ENCODE measurements at places on chromosomes 7 and 10.

GRCh38 chr10:90658791-90659190, 199.0 kb downstream of the HTR7 start:
- H3K4me1 ChIP-seq, result no peaks in the 10 kb centered on the region
- no peak for DNase-seq
- H3K27ac ChIP-seq, result no peak overlapping the region
- no peak overlapping the region for H3K4me3 ChIP-seq
- H3K27me3 ChIP-seq, result peaks cover 5% of the 10 kb centered on the region
- no peaks in the 10 kb centered on the region for H3K36me3 ChIP-seq

GRCh38 chr10:133268532-133268931, 8.1 kb downstream of the ADAM8 start:
- no peak overlapping the region for H3K4me3 ChIP-seq
- no peaks in the 10 kb centered on the region for H3K27me3 ChIP-seq
- H3K27ac ChIP-seq, result no peak overlapping the region
- H3K4me1 ChIP-seq, result peaks cover 21% of the 10 kb centered on the region
- no peak for DNase-seq

DNA sequence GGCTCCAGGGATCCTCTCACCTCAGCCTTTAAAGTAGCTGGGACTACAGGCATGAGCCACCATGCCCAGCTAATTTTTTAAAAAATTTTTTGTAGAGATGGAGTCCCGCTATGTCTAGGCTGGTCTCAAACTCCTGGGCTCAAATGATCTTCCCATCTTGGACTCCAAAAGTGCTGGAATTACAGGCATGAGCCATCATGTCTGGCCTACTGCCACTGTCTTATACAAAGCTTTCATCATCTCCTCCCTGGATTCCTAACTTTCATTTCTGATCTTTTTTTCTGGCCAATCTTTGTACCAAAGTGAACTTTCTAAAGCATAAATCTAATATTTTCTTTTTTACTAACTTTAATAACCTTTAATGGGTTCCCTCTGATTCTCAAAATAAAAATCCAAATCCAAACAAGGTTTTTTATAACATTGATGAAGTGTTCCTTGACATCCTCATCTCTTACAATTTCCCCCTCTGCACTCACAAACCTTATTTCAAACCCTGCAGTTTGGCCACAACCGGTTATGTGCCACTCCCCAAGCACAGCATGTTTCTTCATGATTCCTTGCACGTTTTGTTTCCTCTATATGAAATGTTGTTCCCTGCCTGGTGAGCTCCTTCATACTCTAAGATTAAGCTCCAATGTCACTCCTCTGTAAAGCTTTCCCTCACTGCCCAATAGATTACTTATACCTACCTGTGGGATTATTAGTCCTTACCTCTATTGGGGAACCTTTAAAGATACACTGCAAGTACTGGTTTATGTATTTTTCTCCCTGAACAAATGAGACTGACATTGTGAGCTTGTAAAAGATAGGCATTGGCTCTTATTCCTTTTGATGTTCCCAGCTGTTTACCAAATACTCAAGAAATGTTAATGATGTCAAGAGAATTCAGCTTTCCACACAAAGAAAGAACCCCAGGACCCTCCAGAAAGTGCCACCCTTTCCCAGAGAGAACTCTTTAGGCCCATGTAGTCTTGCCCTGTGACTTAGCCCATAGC, 101.7 kb downstream of the HOXA1 start:
- no peaks in the 10 kb centered on the region for H3K27me3 ChIP-seq
- no peak overlapping the region for H3K4me3 ChIP-seq
- H3K27ac ChIP-seq, result no peak overlapping the region
- no peaks in the 10 kb centered on the region for H3K4me1 ChIP-seq
- DNase-seq, result no peak

DNA sequence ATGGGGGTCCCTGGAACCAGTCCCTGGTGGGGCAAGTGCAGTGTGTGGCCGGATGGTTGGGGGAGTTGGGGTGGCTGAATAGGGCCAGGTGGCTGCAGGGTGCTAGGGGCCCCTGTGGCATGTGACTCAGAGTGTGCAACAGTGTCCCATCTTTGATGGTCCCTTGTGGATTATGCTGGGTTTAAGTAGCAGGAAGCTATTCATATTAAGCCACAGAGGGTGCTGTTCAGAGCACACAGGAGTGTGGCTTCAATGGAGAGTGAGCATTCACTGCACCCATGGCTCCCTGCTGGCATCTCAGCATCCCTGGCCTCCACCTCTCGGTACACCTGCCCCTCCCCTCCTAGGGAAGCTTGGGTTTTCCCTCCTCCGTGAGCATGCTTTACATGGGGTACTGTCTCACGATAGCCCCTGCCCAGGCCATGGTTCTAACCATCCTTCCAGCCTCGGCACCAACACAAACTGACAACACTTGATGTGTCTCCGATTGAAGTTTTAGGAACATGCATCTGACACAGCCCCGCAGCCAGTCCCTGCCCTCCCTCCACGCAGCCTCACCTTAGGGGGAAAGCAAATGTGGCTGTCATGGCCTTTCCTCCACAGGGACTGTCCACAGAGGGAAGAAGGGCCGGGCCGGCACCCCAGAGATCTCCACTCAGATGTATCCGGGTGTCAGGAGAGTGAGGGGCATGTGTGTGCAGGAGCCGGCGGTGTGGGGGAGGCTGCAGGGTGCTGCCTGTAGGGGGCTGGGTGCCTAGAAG, 30.4 kb upstream of the PPIF start:
- peaks cover 10% of the 10 kb centered on the region for H3K36me3 ChIP-seq
- H3K27ac ChIP-seq, result peak overlapping the region; percentile 94
- peak overlapping the region; percentile 80 for H3K4me3 ChIP-seq

GRCh38 chr7:44887293-44887692, 2.0 kb upstream of the PURB start:
- H3K27me3 ChIP-seq, result no peaks in the 10 kb centered on the region
- peak overlapping the region; percentile 33 for H3K27ac ChIP-seq
- H3K4me3 ChIP-seq, result peak overlapping the region; percentile 84

GRCh38 chr7:35839860-35840854, 39.3 kb downstream of the SEPTIN7 start:
- peak overlapping the region; percentile 20 for H3K27ac ChIP-seq
- H3K27me3 ChIP-seq, result no peaks in the 10 kb centered on the region
- DNase-seq, result no peak
- H3K4me3 ChIP-seq, result no peak overlapping the region
- peaks cover 38% of the 10 kb centered on the region for H3K4me1 ChIP-seq

DNA sequence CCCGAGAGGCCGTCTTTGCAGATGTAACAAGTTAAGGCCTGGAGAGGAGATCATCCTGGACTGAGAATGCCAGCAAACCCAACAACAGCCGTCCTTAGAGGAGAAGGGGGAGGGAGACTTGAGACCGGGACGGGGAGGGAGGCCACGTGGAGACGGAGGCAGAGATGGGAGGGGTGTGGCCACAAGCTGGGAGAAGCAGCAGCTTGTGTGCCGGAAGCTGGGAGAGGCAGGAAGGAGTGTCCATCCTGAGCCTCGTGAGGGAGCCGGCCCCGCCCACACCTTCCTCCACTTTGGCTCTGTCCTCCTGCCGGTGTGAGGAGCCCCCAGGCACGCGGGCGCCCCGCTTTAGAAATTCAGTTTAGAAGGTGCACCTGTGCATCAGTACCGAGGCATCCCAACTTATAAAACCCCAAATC, 95.7 kb downstream of the DNAJB6 start:
- H3K4me3 ChIP-seq, result peak overlapping the region; percentile 55
- no peak for DNase-seq
- no peak overlapping the region for H3K27ac ChIP-seq
- H3K36me3 ChIP-seq, result no peaks in the 10 kb centered on the region
- H3K27me3 ChIP-seq, result no peaks in the 10 kb centered on the region
- H3K4me1 ChIP-seq, result peaks cover 18% of the 10 kb centered on the region

DNA sequence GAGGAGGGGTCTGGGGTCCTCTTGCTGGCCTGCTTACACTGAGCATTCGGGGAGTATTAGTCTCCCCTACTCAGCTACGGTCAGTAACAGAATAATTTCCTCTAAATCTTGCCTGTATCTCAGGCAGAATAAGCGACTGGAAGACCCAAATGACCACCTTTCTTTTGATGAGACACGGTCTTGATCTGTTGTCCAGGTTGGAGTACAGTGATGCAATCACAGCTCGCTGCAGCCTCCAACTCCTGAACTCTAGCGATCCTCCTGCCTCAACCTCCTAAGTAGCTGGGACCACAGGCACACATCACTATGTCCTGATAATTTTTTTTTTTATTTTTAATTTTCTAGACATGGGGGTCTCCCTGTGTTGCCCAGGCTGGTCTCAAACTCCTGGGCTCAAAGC, 17.2 kb downstream of the CCL24 start:
- no peaks in the 10 kb centered on the region for H3K4me1 ChIP-seq
- H3K36me3 ChIP-seq, result no peaks in the 10 kb centered on the region
- H3K27ac ChIP-seq, result no peak overlapping the region
- no peak for DNase-seq
- no peak overlapping the region for H3K4me3 ChIP-seq

GRCh38 chr10:133422223-133422806, 2.1 kb downstream of the SPRN start:
- no peak for DNase-seq
- no peaks in the 10 kb centered on the region for H3K36me3 ChIP-seq
- H3K4me3 ChIP-seq, result peak overlapping the region; percentile 17
- no peaks in the 10 kb centered on the region for H3K4me1 ChIP-seq
- H3K27ac ChIP-seq, result no peak overlapping the region
- H3K27me3 ChIP-seq, result no peaks in the 10 kb centered on the region

- H3K27me3 ChIP-seq, result no peaks in the 10 kb centered on the region
- no peak overlapping the region for H3K4me3 ChIP-seq
- no peaks in the 10 kb centered on the region for H3K36me3 ChIP-seq
- DNase-seq, result no peak
These were observed 75.1 kb downstream of the OAT start for GRCh38 chr10:124343351-124344265.

- no peaks in the 10 kb centered on the region for H3K36me3 ChIP-seq
- no peaks in the 10 kb centered on the region for H3K4me1 ChIP-seq
- H3K4me3 ChIP-seq, result no peak overlapping the region
- no peak overlapping the region for H3K27ac ChIP-seq
- DNase-seq, result no peak
These were observed 59.6 kb downstream of the ATOH7 start for GRCh38 chr10:68172324-68172723.

GRCh38 chr10:62830679-62831078, 14.5 kb upstream of the EGR2 start:
- no peak overlapping the region for H3K27ac ChIP-seq
- H3K36me3 ChIP-seq, result no peaks in the 10 kb centered on the region
- no peaks in the 10 kb centered on the region for H3K4me1 ChIP-seq
- H3K4me3 ChIP-seq, result no peak overlapping the region
